ENCODE measurements at places on chromosomes 4 and X.

DNA sequence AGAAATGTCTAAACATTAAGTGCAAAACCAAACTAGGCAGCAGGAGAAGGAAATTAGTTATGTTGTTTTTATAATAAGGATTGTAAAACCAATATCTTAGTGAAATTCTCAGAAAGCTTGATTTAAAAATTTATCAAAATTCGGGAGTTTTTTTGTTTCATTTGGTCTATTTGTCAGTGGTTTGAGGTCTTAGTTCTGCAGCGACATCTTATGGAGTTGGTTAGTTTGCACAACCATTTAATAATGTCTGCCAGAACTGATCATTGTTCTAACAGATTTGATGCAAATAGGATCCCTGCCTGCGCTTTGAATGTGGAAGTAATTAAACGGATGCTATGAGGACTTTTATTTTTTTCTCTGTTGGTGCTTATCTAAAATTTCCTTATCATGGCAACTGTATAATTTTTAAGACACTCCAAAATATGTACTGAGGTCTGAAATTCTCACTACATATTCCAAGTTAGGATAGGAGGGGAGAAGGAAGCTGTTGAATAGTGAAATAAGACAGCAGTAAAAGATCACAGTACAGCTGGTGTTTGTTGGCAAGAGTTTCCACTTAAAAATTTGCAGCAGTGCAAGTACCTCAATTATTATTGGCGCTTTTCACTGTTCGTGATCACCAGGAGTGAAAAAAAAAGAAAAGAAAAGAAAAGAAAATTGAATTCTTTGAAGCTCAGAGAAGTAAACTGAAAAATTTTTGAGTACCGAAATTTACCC lies 2521.4 kb downstream of the ARAP2 start:
- DNase-seq = peak; percentile 73

GRCh38 chrX:41734530-41734929 lies 10.5 kb downstream of the GPR82 start:
- peak; percentile 40 for DNase-seq

GRCh38 chrX:27883468-27884092 lies 75.8 kb downstream of the MAGEB10 start:
- no peak for DNase-seq

DNA sequence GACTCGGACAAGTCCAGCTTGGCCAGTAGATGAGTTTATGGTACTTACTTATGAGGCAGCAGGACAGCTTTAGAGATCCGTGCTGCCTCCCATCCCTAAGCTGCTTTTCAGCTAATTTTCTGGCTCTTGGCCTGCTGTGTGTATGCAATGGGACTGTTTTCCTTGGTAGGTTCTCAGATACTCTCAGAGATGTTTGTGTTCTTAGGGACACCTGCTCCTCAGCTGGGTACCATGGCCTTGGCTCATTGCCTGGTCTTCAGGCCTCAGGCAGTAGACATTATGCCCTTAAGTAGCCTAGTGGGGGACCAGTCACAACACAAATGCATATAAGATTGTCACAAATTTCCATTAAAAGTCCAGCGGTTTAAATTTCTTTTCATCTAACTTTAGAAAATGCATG lies 688.0 kb downstream of the PCDH7 start:
- peak; percentile 7 for DNase-seq

Data from fibroblast of mammary gland (primary cell).